HS-27A (cell line): ENCODE measurements at places on chromosomes 13 and 19.

GRCh38 chr13:90448466-90449037, 898.9 kb upstream of the MIR17HG start:
- no peak for DNase-seq

DNA sequence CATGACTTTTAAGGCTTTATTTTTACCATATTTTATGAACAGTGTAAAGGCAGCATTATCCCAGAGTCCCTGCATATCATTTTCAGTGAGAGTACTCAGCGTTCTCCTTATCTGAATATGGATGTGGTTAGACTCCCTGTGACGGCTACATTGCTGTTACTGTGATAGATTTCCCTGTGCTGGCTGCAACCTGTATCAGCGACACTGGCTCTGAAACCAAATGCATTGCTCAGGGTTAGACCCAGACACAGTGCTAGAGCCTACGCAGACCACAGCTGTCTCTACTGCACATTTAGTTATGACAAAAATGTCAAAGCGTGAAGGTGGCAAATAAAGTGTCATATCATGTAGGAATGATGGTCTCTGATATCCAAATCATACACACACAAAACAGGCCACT, 138.0 kb downstream of the ENOX1 start:
- no peak for DNase-seq

DNA sequence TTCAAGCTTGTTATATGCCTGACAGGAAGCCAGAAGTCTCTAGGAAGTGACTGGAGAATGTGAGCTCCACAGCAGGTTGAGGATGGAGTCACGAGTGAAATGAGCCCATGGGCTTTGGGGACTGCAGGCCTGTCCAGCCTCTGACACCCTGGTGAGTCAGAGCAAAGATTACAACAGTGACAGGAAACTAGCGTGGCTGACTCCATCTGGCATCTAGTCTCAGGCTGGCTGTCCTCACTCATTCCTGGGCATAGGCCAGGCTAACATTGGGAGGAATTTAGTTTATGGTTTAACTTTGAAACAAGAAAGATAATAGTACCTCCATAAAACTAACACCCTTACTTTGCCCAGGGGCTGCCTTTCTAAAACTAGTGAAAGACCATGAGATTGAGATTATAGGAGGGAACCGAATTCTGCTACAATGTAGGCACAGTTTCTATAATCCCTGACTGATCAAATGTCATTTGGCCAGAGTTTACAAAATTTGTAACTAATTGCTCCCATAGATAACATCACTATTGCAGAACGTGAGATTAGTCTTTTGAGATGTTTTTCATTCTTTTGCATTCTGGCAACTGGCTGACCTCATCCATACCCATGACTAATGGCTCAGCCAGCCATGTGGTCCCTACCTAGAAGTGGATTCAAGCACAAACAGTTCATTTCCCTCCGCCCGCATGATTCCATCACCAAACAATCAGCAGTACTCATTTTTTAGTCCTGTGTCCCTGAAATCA, 28.4 kb downstream of the PSG1 start:
- peak; percentile 100 for DNase-seq

- DNase-seq, result no peak
These were observed 148.8 kb downstream of the TNFRSF19 start for GRCh38 chr13:23718996-23719395.

GRCh38 chr13:112451512-112452379, 75.6 kb downstream of the SPACA7 start:
- DNase-seq, result no peak

- DNase-seq, result no peak
These were observed 58.9 kb upstream of the TM9SF2 start for GRCh38 chr13:99442273-99442895.

DNA sequence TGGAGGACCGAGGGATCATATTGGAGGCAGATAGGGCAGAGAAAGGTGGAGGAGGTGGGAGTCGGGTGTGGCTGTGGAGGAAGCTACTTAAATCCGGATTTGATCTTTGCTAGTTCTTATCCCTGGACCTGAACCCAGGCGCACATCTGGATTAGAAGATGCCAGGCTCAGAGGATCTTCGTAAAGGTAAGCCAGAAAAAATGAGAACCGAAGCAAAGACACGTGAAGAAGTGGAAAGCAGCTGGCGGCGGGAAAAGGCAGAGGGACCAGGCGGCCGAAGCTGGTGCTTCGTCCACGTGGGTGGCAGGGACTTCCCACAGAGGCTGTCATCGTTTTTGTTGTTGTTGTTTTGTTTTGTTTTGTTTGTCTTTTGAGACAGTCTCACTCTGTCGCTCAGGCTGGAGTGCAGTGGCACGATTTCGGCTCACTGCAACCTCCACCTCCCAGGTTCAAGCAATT, at the start of gene DPRX:
Gene DPRX (plus strand): TSS at position 51 of the 459 bp plus-strand sequence. CDS start 108 bp downstream, at position 159.
- DNase-seq, result no peak

DNA sequence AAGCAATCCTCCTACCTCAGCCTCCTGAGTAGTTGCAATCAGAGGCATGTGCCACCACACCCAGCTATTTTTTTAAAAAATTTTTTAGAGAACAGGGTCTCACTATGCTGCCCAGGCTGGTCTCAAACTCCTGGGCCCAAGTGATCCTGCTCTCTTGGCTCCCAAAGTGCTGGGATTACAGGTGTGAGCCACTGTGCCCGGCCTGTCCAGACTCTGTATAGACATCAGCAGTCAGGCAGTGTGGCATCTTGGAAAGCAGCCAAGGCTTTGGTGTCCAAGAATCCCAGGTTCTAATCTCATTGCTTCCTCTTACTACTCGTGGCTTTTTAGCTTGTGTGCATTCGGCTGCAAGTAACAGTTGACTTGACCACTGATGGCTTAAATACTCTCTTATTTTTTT, 43.4 kb downstream of the BICRA start:
- DNase-seq, result no peak

GRCh38 chr13:72246396-72246795, 379.4 kb upstream of the DACH1 start:
- DNase-seq, result no peak

GRCh38 chr13:60794751-60795150, 397.7 kb downstream of the TDRD3 start:
- DNase-seq, result no peak

GRCh38 chr13:49985129-49985528, 11.7 kb upstream of the TRIM13 start:
- no peak for DNase-seq

DNA sequence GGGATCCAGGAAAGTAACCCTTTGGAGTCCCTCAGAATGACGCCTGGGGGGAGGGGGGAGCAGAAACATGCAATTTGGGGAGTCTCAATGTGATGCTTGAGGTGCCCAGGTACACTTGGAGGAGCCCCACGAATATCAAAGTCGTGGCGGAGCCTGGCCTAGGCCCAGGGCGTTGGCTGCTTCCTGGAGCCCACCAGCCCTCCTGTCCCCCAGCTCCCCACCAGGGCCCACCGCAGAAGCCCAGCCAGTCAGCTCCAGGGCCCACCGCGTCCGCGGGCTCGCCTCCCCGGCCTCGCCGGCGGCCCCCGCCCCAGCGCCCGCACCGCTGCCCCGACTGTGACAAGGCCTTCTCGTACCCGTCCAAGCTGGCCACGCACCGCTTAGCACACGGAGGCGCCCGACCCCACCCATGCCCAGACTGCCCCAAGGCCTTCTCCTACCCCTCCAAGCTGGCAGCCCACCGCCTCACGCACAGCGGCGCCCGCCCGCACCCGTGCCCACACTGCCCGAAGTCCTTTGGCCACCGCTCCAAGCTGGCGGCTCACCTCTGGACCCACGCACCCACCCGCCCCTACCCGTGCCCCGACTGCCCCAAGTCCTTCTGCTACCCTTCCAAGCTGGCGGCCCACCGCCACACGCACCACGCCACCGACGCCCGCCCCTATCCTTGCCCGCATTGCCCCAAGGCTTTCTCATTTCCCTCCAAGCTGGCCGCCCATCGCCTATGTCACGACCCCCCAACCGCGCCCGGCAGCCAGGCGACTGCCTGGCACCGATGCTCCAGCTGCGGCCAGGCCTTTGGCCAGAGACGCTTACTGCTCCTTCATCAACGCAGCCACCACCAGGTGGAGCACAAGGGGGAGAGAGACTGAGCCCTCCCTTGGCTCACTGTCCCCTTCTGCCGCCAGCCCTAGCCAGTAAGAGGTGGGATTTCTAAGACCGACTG, 2.1 kb downstream of the ZNF575 start:
- no peak for DNase-seq

DNA sequence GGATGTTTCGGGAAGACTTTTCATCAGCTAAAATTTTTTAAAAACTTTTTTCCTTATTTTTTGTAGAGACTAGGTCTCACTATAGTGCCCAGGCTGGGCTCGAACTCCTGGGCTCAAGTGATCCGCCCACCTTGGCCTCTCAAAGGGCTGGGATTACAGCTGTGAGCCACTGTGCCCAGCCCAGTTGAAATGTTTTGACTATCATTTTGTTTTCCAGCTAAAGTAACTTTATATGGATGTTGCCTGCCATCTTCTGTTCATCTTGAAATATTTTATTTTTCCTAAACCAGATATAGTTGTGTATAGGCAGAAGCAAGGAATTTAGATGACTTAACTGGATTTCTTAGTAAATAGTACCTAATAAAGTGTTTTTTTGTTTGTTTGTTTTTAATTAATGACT, 7.0 kb downstream of the CAB39L start:
- no peak for DNase-seq

- DNase-seq, result no peak
These were observed 479.1 kb downstream of the OLFM4 start for GRCh38 chr13:53507741-53508140.

- no peak for DNase-seq
These were observed 106.6 kb downstream of the LRCH1 start for GRCh38 chr13:46659413-46660065.

- DNase-seq, result no peak
These were observed 428.1 kb upstream of the DACH1 start for GRCh38 chr13:72295153-72295552.

GRCh38 chr19:3338541-3339181, 27.7 kb upstream of the NFIC start:
- no peak for DNase-seq

DNA sequence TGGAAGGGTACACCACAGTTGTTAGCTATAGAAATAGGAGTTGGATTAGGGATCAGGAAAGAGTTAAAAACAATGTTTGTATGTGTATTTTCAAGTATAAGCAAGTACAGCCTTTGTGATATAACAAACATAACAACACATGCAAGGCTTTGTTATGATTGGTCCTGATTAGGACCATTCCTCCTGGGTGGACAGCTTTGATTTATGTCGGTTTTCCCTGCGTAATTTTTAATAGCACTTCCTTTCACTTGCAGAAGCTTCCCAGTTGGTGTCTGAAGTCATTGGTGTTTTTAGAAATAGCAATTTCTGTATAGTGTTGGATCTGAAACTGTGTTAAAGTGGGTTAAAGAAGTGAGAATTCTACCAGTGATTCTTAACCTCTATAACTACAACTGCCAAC, 10.0 kb downstream of the FNDC3A start:
- no peak for DNase-seq

GRCh38 chr13:114124431-114124830, 8.0 kb downstream of the RASA3 start:
- no peak for DNase-seq

DNA sequence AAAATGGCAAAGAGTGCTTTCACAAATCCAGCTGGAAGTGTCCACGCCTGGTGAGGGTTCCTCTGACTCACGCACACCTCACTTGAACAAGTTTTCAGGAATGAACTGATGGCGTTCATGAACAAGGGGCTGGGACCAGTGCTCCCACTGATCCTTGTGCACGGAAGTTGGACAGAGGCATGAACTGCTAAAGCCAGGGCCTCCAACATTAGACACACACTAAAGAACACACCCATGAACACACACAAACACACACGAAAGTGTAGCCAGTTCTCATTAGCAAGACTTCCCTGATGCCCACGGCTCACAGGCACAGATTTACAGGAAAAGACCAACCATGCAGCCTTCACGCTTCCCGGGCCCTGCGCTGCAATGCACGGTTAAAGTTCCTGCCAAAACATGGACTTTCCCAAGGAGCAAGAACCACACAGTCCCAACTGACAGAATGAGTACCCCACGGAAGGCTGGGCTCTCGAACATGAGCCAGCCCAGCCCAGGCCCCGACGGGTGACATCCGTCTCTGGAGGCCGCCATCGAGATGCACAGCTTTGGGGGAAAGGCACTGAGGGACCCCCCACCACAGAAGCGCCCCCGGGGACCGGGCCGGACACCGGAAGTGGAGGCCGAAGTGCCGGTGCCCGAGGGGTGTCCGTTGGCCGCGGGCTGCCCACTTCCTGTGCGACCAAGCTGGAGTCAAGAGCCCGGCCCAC, 808 bp downstream of the DNMT1 start:
- DNase-seq, result peak; percentile 38

DNA sequence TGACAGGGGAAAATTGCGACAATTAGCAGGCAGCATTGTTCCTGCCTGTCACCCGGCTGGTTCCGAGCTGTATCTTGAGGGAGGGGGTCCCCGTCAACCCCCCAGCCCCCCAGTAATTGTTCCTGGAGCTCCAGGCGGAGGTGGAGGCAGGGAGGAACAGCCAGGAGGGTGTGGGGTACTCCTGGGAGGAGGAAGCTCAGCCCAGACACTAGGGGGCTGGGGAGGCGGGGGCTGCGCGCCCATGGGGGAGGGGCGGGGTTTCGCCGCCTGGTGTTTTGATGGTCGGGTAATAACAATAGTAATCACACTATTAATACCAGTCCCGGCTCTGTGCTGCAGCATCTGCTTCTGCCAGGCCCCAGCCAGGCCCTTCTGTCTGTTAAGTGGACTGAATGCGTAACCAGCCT, 8.6 kb downstream of the NPAS1 start:
- DNase-seq, result no peak

DNA sequence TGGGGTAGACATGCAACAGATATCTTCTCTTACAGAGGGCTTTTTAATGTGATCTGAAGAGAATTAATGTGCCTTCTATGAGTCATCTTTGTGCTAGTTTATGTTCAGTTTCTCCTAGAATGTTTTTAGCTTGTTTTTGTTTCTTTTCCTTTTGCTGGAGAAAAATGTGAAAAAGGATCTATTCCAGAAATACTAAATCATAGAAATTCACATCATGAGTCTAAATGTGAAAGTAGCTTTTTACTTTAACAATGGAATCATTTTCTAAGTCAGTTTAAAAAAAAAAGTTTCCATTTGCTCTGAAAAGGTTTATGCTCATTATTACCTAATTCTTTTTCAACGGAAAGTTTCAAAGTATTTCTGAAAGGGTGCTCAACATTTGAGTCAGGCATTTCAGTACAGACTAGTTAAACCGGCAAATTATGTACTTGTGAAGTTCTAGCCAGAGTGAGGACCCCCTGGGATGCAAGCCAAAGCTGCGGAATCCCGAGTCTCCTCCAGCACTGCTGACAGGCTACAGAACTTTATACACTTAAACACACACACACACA, 72.9 kb downstream of the SPATA13 start:
- no peak for DNase-seq

GRCh38 chr13:67977066-67977465, 746.9 kb upstream of the PCDH9 start:
- no peak for DNase-seq

GRCh38 chr13:77460195-77460594, 75.3 kb upstream of the SCEL start:
- no peak for DNase-seq

GRCh38 chr19:30263830-30264381, 108.3 kb upstream of the ZNF536 start:
- DNase-seq, result no peak
